Right cardiac atrium (tissue), 5 donors: ENCODE measurements at places on chromosomes 12 and 14. TPM values are rescaled to one million over a fixed set of nuclear protein-coding genes. Genes with fewer than 3 reads are reported as not detected.

The CFAP54 gene
- 0.42 TPM for total RNA-seq

DNA sequence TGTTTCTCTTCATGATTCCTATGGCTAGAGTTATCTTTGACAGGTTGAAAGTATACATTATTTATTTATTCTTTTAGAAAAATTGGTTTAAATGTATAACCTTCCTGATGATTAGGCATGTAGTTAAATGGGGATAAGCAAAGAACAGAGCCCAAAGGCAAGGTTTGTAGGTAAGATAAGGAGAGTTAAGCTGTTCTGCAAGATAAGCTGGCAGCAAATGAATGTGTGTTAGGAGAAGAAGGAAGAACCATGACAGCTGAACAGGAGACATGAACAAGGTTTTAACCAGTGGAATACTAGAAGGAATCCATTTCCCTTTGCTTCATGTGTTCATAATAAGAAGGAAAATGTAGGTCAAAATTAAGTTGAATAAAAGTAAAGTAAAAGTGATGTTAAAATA lies 1330.1 kb upstream of the USP15 start:
- no peak for DNase-seq

DNA sequence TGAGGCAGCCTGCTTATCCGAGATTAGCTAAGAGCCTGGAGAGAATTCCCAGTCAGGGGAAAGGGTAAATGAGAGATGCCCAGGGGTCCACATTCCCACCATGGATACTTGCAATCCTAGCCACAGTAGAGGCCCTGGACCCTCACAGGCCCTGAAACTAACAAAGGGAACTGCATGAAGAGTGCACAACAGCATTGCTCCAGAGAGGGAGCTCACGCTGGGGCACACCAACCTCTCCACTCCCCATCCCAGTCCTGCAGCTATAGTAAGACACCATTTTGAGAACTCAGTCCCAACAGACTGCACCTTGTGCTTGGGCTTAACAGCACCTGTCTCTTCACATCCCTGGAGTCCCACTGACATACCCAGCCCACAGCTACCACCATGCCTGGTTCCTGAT lies 30.5 kb downstream of the CEP83 start:
- DNase-seq: no peak

The LRFN5 gene
- 1.1 TPM for total RNA-seq

The NGB gene
- not detected for total RNA-seq

GRCh38 chr12:43758247-43758727 lies 303 bp downstream of the PUS7L start:
- DNase-seq: no peak

The SRGAP1 gene
- total RNA-seq: 5.5 TPM

GRCh38 chr12:52323416-52324152 lies 2.4 kb upstream of the KRT83 start:
- no peak for DNase-seq

DNA sequence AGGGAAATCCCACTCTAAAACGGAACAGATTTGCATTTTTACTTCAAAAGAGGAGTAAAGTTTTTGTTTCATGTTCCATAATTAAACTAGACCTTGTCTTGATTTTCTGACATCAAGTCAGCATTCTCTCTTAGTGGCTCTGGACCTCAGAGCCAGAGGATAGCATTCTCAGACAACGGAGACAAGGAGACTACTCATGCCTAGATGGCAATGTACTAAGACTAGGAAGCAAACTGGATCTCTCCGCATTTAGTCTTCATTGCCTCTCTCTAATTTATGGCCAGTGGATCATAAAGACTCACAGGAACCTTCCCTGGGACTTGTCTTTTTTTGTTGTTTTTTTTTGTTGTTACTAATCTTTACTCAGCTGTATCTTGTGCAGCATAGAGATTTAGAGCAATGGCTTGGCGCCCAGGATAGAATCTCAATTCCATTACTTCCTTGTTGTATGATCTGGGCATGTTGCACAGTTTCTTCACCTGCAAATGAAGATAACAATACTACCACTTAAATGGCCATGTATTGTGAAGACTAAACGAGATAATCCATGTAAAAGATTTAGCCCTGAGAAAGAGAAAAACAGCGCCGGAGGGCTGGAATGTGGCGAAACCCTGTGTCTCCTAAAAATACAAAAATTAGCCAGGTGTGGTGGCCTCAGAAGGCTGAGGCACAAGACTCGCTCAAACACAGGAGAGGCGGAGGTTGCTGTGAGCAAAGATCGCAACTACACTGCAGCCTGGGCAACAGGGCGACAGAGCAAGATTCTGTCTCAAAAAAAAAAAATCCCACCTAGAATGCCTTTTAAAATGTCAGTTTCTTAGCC lies 4.0 kb upstream of the GEMIN2 start:
- DNase-seq: no peak

DNA sequence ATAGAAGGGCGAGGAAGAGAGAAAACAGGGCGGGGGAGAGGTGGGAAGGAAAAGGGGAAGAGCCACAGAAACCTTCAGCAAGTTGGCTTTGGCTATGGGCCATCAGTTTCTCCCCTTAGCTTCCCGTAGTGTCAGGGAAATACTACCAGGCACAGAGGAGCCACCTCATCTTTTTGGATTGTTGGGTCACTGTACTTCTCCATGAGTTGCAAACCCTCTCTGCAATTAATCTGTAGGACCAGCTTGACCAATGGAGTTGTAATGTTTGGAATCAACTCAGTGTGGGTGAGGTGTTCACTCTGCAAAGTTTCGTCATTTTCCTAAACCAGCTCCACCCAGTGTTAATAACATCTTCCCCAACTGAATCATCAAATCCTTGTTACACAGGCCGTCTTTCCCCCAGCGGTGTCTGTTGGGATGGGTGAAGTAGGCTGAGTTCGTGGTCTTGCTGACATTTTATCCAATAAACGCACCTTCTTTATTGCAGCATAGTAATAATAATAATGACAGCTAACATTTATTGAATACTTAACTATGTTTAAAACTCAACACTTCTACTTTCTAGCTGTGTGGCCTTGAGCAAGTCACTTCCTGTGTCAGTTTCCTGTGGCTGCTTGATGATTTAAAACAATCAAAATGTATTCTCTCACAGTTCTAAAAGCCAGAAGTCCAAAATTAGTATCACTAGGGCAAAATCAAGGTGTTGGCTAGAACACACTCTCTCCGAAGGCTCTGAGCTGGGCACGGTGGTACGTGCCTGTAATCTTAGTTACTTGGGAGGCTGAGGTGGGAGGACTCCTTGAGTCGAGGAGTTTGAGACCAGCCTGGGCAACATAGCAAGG lies 8.1 kb upstream of the GLTP start:
- DNase-seq: no peak

GRCh38 chr12:91630083-91630482 lies 447.5 kb upstream of the DCN start:
- DNase-seq: no peak

- peak; percentile 82 for DNase-seq
These were observed 16.1 kb downstream of the EML1 start for GRCh38 chr14:99809360-99809759.

DNA sequence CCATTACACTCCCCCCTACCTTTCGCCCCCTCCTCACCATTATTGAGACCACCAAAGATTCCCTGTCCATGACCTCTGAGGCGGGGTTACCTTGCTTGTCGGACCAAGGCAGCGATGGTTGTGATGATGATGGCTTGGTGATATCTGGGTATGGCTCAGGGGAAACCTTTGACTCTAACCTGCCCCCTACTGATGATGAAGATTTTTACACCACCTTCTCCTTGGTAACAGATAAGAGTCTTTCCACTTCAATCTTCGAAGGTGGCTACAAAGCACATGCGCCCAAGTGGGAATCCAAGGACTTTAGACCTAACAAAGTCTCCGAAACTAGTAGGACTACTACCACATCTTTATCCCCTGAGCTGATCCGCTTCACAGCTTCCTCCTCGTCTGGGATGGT lies 350.2 kb downstream of the DIO2 start:
- DNase-seq: no peak

The HSPB8 gene
- 544 TPM for total RNA-seq

DNA sequence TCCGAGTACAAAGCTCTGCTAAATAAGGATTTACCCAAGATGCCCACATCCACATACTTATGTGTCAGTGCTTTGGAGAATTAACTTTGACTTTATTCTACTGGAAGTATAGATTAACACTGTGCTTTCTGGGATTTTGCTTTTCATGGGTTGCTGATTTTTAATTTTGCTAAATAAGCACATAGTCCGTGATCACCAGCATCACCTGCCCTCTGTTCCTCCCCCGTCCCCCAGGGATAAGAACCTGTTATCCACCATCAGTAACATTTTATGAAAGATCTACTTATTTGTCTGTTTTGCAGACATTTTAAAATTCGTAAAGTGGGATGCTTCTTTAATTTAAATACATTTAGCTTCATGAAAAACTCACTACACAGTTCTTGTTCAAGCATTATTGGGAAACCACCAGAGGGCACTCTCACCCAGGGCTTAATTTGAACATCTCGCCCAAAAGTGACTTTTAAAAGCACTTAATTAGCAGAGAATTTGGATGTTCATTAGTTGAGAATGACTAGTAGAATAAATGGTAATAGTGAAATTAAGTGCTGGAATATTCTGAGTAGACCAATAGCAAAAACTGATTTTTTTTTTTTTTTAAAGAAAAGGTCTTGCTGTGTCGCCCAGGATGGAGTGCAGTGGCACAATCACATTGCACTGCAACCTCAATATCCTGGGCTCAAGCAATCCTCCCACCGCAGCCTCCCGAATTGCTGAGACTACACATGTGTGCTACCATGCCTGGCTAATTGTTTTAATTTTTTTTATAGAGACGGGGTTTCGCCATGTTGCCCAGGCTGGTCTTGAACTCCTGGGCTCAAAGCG lies 35.7 kb downstream of the MRPL42 start:
- DNase-seq: peak; percentile 30

The KRT82 gene
- total RNA-seq: not detected

The INSM2 gene
- total RNA-seq: not detected

GRCh38 chr12:75712223-75712622 lies 200.8 kb upstream of the KRR1 start:
- DNase-seq: no peak

- DNase-seq: no peak
These were observed 109.8 kb upstream of the BCAT1 start for GRCh38 chr12:25058658-25059058.

DNA sequence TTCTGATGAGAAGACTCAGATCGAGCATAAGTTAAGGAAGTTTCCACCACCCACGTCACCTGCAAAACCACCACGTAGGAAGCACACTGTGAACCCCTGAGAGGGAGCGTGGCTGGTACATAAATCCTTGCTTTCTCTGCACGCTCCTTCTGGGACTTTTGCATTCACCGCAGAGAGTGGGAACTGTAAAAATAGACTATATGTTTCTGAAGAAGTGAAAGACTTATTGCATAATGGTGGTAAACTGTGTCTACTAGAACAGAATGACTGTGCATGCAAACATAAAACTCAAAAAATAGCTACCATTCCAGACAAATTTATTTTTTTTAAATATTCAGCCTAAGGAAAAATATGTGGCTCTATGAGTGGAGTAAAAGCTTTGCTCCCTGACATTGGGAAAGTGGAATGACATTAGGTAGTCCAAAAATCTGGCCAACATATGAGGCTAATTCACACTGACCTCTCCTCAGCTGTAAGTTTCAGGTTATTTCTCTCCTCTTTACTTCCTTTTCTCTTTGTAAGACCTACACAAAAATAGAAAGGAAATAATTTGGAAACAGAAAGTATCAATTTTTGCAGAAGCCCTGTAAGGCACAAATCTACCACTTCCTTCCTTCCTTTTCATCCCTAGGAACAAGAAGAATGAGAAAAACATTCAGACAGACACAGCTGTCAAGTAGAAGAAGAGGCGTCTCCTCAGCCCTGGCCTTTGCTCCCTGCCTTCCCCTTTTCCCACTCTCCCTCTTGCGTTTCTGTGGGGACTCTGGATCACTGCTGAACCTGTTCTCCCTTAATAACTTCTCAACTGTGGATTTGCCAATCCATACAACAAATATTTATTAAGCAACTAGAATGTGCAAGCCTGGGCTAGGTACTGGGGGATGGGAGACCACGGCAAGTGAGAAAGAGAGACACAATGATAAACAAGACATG lies 264.3 kb upstream of the FOXN3 start:
- DNase-seq: no peak

DNA sequence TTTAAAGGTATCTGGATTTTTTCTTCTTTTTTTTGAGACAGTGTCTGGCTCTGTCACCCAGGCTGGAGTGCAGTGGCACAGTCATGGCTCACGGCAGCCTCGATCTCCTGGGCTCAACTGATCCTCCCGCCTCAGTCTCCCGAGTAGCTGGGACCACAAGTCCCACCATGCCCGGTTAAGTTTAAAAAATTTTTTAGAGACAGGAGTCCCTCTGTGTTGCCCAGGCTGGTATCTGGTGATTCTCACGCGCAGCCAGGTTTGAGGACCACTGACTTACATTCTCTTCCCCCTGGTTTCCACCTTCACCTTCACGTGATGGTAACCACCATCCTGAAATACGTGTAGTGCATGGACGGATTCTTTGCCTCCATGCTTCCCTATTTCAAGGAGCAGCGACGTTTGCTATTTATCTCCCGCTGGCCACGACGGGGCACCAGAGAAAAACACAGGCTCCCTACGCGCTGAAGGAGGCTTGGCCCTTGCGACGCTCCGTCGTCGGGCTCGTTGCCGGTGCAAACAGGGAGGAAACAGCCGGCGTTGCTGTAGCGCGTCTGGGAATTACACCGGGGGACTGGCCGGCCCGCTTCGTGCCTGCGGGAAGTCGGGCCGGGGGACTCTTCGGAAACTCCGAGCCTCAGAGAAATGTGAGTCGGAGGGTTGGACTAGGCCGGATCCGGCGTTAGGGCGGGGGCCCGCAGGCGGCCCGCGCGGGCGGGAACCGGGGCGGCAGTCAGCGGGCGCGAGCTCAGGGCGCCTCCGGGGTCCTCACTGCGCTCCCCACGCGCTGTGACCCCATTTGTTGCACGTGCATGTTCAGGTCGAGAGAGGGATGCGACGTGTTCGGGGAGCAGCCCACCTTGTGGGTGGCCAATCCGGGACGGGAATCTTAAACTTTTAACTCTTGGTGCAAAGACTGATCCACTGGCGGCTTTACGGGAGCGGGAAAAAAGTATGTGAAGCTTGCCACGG lies at the start of gene TCHP:
Gene TCHP, plus strand, starts transcription at position 492 of the 969 bp plus-strand sequence. CDS start 2,753 bp downstream, outside the sequence.
- DNase-seq: peak; percentile 95

DNA sequence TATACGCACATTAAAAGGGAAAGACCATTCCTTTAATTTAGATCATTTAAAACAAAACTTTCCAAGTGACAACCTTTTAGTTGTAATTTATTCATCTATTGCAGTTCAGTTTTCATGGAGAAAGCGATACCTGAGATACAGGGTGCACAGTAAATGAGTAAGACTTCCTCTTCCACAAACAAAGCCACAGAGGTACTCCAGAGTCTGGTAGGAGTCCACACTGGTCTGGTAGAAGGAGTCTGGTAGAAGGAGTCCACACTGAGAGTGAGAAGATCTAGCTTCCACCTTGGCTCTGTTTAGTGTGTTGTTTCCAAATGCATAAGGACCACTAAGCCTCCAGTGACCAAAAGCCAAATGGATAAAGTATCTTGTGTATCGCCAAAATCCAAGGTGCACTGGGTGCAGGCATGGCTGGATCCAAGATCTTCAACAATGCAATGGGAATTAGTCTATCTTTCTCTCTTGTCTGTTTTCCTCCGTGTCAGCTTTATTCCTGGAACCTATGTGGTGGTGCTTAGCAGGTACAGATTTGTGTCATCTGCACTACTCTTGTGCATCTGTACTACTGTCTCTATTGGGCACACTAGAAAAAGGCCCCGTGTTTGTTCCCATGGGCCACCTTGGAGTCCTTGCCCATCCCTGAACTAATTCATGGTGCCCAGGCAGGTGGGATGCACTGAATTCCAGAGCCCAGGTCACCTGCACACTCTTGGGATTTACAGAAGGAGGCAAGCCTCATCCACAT lies 331.1 kb downstream of the BCL11B start:
- no peak for DNase-seq
